ENCODE measurements at places on chromosomes 11 and 22. TPM values are rescaled to one million over a fixed set of nuclear protein-coding genes. Genes with fewer than 3 reads are reported as not detected.

Gene C1QTNF4
- 0.29 TPM for total RNA-seq

- DNase-seq: no peak
These were observed 16.1 kb downstream of the XRRA1 start for GRCh38 chr11:74932797-74933196.

- no peak for DNase-seq
These were observed 6.0 kb upstream of the LMO2 start for GRCh38 chr11:33897761-33898375.

DNA sequence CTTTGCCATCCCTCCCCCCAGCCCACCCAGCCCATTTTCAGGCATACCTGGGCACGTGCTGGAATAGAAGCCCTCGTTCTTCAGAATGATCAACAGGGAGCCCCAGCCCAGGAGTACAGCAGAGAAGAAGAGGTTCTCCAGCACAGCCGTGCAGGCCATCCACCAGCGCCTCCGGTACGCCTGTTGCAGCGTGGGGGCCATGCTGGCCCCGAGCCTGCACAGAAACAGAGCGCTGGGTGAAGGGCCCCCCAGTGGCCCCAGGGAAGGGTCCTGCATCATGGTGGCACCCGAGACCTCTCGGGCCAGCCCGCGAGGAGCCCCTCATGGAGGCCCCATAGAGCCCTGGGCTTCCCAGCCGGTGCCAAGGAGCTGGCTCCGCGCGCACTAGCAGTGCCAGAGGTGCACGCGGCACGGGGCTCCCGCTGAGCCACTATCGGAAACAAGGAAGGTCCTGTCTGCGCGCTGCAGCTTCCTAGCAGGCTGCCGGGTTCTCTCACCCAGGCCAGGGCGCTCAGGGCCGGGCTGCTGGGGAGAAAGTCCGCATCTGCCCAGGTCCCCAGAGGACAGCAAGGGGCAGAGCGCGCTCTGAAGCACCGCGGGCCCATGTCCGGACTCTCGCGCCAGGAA is 1.5 kb downstream of the SLC43A1 start:
- DNase-seq: no peak

- DNase-seq: no peak
These were observed 48.8 kb upstream of the CD44 start for GRCh38 chr11:35090125-35090524.

DNA sequence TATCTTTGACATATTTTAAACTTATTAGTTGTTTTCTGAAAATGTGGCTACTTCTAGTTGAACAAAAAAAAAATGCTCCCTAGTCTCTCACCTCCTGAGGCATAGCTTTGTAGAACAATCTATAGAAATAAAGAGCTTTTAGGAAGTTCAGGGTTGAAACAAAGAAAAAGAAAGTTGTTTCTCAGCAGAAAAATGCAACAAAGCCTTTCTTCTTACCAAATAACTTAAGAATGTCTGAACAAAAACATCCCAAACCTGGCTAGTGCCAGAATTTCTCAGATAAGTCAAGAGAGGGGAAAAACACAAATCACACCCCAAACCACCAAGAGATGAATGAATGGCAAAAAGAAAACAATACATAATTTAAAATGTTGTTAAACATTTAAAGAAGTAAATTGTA is 114.1 kb downstream of the MAML2 start:
- DNase-seq: peak; percentile 45

DNA sequence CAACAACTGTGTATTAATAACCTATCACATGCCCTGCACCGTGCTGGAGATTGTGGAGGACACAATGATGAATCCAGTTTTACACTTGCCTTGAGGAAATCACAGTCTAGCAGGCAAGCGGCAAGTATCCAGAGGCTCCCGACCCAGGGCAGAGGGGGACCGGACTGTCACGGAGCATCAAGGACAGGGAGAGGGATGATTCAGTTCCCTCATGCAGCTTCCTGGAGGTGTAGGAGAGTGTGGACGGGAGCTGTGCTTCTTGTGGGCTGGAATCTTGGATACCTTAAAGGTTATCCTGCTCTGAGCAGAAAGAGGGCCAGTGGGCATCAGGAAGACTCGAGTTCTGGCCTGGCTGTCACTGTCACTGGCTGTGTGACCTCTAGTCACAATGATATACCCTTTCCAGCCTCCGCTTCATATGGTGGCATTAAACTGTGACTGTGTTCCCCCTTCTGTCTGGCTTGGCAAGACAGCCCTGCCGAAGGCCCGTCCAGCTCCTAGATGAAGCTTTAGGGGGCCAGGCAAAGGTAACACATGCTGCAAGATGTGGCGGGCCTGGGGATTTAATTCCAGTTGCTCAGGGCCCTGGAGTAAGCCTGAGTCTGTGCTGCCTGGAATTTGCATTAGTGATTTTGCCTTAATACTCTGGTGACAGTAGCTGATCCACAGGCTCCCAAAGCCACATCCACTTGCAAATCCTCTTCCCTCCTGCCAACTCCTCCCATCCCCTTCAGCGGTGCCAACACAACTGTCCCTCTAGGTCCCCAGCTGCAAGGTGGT is 162.8 kb downstream of the DSCAML1 start:
- no peak for DNase-seq

- DNase-seq: no peak
These were observed 53.5 kb upstream of the EIF3M start for GRCh38 chr11:32529994-32530588.
